Thoracic aorta (tissue), 2 donors: ENCODE measurements at places on chromosomes 11 and 22. TPM values are rescaled to one million over a fixed set of nuclear protein-coding genes. Genes with fewer than 3 reads are reported as not detected.

Gene TSSK2
- not detected for total RNA-seq

Gene CLMP
- 48.3 TPM for total RNA-seq

Gene SPON1
- total RNA-seq: 20.6 TPM

Gene NRGN
- 7.3 TPM for total RNA-seq

Gene MUC15
- total RNA-seq: 0.54 TPM

Gene TRPM5
- not detected for total RNA-seq

Gene MS4A7
- 81.8 TPM for total RNA-seq

Gene PHETA2
- 23.7 TPM for total RNA-seq

Gene GPHA2
- not detected for total RNA-seq

Gene RDX
- 86.8 TPM for total RNA-seq

Gene EFEMP2
- 219 TPM for total RNA-seq

Gene GRIK4
- not detected for total RNA-seq

Gene TTLL8
- not detected for total RNA-seq

Gene CNGA4
- not detected for total RNA-seq

Gene TMPRSS4
- not detected for total RNA-seq

Gene APOA5
- total RNA-seq: not detected

Gene DDTL
- 5.4 TPM for total RNA-seq

Gene OR52E8
- not detected for total RNA-seq

Gene CDC42EP2
- total RNA-seq: 8.5 TPM

Gene TMEM191B
- total RNA-seq: not detected

Gene LGR4
- 48.6 TPM for total RNA-seq

Gene CCDC157
- 0.27 TPM for total RNA-seq

Gene KCNJ4
- not detected for total RNA-seq

Gene C22orf31
- not detected for total RNA-seq

Gene MPPED2
- 16.0 TPM for total RNA-seq

Gene MMP8
- total RNA-seq: not detected

Gene TOM1
- 78.4 TPM for total RNA-seq

Gene ASCL2
- 0.78 TPM for total RNA-seq

Gene PTPN5
- total RNA-seq: 6.1 TPM

Gene IL10RA
- 72.6 TPM for total RNA-seq

Gene IGSF22
- 0.21 TPM for total RNA-seq

Gene OR8D1
- total RNA-seq: not detected

Gene ANKK1
- total RNA-seq: 0.68 TPM

Gene OR51B6
- not detected for total RNA-seq

Gene KRTAP5-8
- total RNA-seq: 0.68 TPM

Gene AP2A2
- 109 TPM for total RNA-seq

Gene TTC28
- 94.2 TPM for total RNA-seq

Gene OR6T1
- total RNA-seq: not detected

Gene SLC37A2
- 11.6 TPM for total RNA-seq

Gene RBFOX2
- total RNA-seq: 143 TPM

Gene OR10A6
- not detected for total RNA-seq

Gene SGSM1
- total RNA-seq: 11.1 TPM

Gene OR52H1
- 0.81 TPM for total RNA-seq
